ENCODE measurements at places on chromosomes 1 and 21.

DNA sequence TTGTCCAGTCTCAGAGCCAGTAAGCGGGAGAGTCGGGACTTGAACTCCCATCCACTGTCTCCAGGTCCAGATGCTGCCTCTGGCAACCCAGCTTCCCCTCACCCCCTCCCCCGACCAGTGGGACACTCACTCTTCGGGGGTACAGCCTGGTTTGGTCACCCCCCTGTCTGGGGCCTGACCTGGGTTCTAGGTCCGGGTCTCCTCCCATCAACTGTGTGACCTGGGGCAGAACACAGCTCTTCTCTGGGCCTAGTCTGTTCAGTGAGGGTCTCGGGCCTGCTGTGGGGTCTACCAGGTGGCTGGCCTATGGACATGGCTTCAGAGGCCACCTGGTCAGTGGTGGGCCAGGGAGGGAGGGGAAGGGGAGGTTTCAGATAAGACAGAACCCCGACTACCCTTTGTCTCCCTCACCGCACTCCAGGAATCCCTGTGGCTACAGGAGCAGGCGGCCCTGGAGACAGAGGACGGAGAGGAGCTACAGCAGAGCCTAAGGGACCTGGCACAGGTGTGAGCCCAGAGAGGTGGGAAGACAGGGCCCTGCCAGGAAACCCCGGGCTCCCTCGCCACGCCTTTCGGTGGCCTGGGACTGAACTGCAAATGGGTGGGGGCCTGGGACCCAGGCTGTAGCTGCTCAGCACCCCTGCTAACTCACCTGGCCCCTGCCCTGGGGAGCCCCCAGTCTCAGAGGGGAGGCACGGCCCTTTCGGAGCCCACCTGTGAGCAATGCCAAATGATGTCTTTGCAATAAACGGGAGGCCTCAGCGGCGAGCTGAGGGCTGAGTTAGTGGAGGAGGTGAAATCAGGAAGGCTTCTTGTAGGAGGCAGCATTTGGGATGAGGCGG, 4.1 kb upstream of the NBPF3 start:
- DNase-seq: no peak

DNA sequence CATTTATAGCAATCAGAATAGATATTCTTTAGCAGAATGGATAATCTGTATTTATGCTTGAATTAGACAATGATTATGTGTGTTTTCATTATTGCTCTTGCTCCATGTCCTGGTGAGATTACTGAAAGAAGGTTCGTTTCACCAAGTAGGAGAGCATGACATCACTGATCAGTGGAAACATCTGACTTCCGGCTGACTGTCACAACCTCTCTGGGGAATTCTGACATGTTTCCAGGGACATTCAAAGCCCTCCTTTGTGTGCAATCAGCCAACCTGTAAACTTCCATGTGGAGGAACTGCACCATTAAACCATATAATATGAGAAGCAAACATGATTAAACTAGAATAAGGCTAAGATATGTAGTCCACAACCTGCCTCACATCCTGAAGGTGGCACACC, 424.8 kb upstream of the ADGRL4 start:
- DNase-seq: no peak

DNA sequence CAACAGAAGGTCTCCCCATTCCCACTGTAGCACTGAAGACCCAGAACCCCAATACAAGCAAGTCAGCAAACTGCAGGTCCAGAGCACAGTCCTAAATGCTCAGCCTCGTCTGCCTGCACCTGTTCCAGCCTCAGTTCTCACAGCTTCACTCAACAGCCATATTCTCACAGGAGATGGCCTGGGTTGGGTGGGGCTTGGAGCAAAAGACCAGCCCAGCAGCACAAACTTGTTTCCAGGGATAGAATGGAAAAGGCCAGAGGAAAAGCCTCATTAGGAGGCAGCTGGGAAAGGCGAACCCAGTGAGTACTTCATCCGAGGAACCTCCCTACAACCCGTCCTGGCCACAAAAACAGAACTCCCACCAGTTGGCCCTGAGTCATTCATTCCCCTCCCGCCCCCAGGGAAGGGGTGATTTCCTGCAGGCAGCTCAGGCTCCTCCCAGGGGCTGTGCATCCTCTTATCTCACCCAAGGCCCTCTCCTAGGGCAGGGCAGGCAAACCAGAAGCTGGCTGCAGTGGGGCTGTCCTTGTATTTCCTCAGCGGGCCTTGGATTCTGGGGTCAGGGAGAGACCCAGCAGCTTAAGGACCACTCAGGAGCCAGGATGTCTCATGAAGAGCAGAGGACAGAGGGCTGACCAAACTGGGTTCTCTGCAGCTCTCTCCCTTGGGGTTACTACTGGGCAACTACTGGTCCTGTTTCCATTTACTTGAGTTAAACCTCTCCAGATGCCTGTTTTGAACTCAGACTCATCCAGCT, 7.4 kb upstream of the MPL start:
- peak; percentile 84 for DNase-seq

DNA sequence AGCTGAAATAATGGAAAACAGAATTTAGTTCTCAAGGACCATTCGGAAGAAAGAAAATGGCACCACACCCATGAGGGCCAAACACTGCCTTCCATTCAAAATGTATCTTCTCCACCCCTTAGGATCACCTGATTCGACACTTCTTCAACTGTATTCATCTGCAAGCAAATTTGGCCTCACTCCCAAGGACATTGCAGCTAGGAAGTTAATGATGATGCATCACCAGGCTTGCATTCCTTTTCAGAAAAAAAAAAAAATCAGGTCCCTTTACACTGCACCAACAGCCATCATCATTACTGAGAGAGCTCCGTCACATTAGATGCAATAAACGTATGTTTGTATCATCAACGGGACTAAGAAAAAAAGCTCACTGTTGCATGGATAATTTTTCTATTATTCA, 368.3 kb downstream of the PCP4 start:
- DNase-seq: no peak

DNA sequence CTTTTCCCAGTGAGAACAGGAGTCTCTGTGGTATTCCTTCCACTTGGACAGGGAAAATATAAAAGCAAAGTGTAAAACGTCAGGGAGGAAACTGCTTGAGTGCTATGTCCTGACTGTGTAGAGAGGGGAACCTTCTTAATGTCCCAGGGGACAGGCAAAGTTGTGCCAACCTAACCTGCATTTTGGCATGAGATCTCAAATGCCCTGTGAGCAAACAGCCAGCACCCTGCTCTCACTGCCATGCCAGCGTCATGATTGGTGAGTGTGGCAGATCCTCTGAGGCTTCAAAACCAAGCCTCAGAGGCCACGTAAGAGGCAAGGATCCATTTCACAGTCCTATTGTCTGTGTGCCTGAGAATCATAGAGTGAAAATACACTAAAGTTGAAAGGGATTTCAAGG, 49.7 kb upstream of the RAP1A start:
- no peak for DNase-seq

DNA sequence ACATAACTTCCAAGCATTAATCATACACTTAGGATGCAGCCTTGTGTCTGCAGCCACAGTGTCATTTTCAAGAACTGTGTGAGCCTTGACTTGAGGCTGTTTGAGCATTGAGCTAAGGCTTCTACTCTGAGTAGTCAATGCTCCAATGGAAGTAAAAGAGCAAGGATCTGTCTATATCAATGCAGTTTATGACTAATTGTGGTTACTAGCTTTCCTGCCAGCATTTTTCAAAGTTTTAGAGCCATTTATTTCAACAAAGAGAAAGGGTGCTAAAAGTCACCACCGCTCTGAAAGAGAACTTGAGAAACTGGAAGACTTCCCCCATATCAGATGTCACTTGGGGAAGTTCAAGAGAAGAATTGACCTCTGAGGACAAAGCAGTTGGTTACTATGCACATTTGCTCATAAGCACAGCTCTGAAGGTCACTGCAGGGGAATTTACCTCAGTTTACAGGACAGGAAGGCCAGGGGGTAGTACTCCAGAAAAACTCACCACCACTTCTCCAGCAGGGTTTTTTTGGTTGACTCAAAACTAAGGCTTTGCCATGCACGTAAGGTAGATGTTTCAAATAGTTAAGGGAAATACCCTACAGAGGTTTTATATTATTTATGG, 24.5 kb upstream of the RGS1 start:
- DNase-seq: peak; percentile 97

- peak; percentile 41 for DNase-seq
Measured at GRCh38 chr1:15153842-15154479, 414 bp downstream of the TMEM51 start.

DNA sequence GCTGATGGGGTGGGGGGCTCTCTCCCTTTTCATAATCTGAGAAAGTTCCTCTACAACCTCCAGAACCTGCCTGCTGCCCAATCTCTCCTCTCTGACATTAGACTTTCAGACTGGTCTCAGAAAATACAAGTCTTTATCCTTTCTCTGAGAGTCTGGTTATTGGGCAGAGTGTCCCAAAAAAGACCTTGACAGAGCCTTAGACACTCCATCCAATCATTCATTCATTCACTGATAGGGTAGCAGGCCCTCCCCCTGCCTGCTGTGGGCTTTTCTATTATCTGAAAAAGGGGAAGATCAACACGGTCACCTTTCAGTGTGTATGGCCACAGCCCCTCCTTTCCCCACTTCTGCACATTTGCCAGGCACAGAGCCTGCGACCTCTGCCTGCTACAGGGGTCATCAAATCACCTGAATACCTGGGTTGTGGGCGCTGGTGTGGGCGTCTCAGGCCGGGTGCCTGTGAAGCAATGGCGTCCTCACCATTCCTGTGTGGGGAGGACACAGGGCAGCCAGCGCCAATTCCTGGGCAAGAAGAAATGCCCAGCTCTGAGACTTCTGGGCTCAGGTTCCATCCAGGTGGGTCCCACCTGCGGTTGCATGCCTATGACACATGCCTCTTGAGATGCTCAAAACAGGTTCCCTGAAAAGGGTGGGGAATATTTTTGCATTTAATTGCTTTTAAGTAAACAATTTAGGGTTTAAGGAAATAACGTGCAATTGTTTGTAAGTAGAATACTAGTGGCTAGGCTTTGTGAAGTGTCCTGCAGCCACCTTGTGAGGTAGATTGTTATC, 52.8 kb downstream of the ELK4 start:
- no peak for DNase-seq

GRCh38 chr1:66925558-66925910, 744 bp downstream of the MIER1 start:
- DNase-seq: no peak

- no peak for DNase-seq
Measured at GRCh38 chr1:71743862-71744261, 538.5 kb downstream of the NEGR1 start.

- no peak for DNase-seq
Measured at GRCh38 chr1:10733474-10734366, 62.7 kb downstream of the CASZ1 start.

GRCh38 chr21:44365967-44366585, 12.7 kb downstream of the TRPM2 start:
- DNase-seq: no peak

DNA sequence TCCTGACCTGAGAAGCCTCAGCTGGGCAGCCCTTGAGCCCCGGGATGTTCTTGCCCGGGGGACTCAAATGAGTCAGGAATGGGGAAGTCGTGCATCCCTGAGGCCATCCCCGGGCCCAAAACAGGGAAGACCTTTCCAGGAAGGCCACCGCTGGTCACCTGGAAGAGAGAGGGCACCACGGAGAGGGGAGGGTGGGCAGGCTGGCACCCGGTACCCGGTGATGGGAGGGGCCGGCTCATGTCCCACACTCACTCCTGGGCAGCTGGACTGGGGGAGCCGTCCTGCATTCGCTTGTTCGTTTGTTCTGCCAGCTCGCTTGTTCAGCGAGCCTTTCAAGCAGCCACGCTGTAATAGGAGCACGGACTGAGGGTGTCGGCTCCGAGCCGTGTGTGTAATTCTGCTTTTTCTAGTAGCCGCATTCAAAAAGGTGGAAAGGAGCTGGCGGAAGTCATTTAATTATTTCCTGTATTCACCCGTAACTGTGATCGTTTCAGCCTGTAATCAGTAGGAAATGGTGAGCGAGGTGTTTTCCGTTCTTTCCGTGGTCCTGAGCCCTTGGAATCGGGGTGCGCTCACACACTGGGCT, 48.4 kb upstream of the CCDC27 start:
- DNase-seq: no peak

- no peak for DNase-seq
Measured at GRCh38 chr1:156809281-156809680, 7.4 kb downstream of the SH2D2A start.

DNA sequence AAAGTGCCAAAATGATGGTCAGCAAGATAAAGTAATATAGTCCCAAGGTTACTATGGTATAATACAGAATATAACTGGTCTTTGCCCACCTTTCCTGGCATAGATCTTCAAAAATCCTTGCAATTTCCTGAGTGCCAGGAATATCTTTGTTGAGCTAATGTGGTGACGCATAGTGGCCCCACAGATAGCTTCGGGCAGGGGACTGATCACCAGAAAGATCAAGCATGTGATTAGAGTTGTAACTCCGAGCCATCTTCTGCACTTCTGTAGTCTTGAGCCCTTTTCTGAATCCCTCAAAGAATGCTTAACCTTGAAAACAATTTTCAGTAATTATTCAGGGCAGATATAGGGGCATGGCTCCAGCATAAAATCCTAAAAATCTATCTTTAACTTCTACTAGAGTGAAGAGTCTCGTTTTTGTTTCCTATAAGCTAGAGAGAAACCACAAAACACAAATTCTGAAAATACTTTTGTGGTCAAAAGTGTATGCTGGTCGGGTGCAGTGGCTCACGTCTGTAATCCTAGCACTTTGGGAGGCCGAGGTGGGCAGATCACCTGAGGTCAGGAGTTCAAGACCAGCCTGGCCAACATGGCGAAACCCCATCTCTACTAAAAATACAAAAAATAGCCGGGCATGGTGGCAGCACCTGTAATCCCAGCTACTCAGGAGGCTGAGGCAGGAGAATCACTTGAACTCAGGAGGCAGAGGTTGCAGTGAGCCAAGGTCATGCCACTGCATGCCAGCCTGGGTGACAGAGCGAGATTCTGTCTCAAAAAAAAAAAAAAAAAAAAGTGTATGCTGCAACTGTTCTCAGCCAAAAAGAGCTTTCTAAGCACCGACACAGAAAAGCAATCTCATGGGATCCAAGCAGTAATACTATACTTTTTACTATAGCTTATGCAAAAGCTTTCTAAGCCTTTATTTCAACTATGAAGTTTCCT, 62.8 kb downstream of the NVL start:
- no peak for DNase-seq

- peak; percentile 41 for DNase-seq
Measured at GRCh38 chr1:116489231-116489697, 81.6 kb downstream of the CD58 start.

DNA sequence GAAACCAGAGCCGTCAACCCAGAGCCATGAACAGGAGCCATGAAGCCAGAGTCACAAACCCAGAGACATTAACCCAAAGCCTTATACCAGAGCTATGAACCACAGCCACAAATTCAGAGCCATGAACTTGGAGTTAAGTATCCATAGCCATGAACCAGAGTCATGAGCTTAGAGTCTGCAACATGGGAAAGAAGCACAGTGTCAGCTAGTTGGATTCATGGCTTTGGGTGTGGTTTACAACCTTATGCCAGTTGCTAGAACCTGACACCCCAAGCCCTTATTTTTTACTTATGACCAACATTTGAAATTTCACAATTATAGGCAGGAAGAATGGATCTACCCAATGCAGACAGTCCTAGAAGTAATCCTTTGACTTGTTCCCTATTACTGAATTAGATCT, 128.9 kb upstream of the FAM78B start:
- DNase-seq: no peak

- DNase-seq: no peak
Measured at GRCh38 chr1:118918230-118918939, 69.8 kb downstream of the TBX15 start.

GRCh38 chr1:71918630-71919029, 363.7 kb downstream of the NEGR1 start:
- no peak for DNase-seq
